AG20443 (cell line): ENCODE measurements at places on chromosomes 7 and 10.

- DNase-seq = no peak
Observed at GRCh38 chr7:108529341-108529740, 3.4 kb upstream of the PNPLA8 start.

GRCh38 chr7:98314469-98314868 lies 33.0 kb downstream of the BRI3 start:
- no peak for DNase-seq

DNA sequence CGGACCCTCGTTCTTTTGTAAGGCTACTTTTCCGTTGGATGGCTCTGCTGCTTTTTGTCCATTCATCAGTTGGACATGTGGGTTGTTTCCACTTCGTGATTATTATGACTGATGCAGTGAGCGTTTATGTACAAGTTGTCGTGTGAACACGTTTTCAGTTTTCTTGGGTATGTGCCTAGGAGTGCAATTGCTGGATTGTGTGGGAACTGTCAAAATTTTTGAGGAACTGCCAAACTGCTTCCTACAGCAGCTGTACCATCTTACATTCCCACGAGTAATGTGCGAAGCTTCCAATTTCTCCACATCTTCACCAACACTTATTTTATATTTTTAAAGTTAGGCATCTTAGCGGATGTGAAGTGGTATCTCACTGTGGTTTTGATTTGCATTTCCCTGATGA lies 10.4 kb downstream of the FKBP6 start:
- DNase-seq = no peak

- peak; percentile 67 for DNase-seq
Observed at GRCh38 chr7:120805636-120806388, 52.1 kb downstream of the TSPAN12 start.

GRCh38 chr7:1925973-1926907 lies 256.2 kb downstream of the ELFN1 start:
- no peak for DNase-seq

DNA sequence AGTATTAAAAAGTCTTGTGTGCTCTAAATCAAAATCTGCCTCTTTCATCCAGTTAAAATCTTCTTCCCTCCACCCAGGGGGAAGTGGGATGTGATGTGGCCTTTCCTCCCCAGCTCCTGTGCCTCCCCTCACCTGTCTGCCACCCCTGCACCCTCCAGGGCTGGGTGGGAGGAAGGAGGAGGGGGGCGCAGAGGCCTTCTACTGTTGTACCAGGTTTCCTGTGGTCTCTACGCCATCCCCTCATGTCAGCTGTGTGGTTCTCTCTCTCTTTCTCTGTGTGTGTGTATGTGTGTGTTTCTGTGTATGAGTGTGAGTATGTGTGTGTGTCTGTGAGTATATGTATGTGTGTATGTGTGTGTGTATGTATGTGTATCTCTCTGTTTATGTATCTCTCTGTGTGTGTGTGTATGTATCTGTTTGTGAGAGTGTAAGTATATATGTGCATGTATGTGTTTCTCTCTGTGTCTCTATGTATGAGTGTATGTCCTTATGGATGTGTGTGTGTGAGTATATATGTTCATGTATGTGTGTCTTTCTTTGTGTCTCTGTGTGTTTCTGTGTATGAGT lies 45.5 kb upstream of the C10orf71 start:
- DNase-seq = no peak

- no peak for DNase-seq
Observed at GRCh38 chr10:72109636-72110157, 21.3 kb upstream of the SPOCK2 start.

DNA sequence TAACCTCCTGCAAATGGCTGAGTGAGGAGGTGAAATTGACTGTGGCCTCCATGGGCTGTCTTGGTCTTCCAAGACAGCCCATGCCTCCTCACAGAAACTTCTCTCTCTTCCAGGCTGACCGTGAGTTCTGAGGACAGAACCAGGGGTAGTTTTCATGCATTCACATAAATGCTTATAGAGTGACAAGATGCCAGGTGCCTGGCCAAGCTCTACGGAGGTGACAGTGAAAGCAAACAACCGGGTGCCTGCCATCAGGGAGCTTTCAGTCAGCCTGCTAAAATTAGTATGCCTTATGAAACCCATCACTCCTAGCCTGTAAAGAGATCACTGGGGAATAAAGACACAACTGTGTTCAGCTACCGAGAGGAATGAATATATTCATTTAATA lies 919 bp upstream of the RHOBTB1 start:
- DNase-seq = no peak
